ENCODE measurements at places on chromosomes 12 and 14.
A peak's percentile ranks its signal among the peaks of the same experiment; 100 is the strongest.

GRCh38 chr12:118307069-118307954 lies 65.4 kb downstream of the TAOK3 start:
- DNase-seq: peak; percentile 94

GRCh38 chr14:69536971-69537370 lies 37.7 kb downstream of the CCDC177 start:
- DNase-seq: no peak

DNA sequence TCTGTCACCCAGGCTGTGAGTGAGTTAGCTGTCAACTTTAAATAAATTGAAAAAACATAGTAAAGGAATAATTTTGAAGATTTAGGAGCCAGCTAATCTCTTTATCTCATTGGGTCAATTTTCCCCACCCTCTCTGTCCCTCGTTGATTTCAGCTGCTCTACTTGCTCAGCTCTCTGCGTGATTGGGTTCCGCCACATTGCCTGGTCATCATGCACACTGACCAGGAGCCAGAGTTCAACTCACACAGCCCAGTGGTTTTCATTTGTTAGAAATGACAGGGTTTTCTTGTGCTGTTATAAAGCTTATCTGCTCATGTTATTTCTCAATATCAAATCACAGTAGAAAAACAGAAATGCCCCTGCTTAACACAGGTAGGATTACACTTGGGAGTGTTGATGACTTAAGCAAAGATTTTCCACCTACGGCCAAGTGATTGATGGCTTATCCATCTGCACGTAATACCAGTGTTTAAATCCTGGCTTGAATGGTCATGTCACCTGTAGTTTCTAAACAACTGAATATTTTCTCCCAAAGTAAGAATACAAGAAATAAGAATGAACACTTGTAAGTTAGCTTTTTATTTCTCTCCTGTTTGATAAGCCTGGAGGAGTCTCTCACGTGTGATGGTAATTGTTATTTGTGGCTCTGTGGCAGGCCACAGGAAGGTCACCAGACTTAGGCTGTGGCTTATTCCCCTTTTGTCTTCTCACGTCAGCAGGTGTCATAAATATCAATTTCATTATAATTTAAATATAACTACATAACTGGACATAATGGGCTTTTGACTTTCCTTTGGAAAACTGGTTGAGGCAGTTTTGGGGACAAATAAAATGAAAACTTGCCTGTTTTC lies 367.2 kb upstream of the DDHD1 start:
- no peak for DNase-seq

GRCh38 chr12:62876938-62877548 lies 57.9 kb downstream of the PPM1H start:
- no peak for DNase-seq

DNA sequence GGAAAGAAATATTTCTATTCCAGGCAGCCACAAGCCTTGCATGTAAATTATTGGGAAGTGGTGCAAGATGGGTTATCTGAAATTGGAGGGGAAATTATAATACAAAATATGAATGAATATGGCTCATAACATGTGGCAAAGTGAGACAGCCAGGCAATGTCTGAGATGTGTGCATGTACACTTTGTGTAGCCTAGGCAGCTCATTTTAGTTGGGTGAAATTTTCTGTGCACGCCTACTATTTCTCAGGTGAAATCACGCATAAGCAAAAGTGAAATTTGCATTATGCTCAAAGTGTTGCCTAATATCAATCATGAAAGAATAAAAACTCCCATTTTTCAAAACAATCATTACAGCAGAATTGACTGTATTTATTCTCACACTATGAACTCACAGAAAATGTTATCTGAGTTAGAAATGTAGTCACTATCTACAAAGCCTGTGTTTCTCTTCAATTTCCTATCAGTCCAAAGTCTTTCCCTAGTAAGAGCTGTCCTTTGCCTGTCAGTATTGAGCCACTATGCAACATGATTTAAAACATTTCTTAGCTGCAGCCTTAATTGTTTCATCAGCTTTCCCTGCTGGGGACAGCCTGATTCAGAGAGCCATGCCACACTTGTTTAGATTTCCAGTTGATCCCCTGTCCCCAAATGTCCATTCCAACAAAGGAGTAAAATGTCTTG lies 80.7 kb downstream of the EPS8 start:
- DNase-seq: no peak

All from fibroblast of upper back skin (primary cell).